Mammary epithelial cell (primary cell): ENCODE measurements at places on chromosomes 11 and 22. TPM values are rescaled to one million over a fixed set of nuclear protein-coding genes. Genes with fewer than 3 reads are reported as not detected.

- peak; percentile 71 for DNase-seq
Observed at GRCh38 chr22:35896111-35896705, 132.4 kb downstream of the RBFOX2 start.

DNA sequence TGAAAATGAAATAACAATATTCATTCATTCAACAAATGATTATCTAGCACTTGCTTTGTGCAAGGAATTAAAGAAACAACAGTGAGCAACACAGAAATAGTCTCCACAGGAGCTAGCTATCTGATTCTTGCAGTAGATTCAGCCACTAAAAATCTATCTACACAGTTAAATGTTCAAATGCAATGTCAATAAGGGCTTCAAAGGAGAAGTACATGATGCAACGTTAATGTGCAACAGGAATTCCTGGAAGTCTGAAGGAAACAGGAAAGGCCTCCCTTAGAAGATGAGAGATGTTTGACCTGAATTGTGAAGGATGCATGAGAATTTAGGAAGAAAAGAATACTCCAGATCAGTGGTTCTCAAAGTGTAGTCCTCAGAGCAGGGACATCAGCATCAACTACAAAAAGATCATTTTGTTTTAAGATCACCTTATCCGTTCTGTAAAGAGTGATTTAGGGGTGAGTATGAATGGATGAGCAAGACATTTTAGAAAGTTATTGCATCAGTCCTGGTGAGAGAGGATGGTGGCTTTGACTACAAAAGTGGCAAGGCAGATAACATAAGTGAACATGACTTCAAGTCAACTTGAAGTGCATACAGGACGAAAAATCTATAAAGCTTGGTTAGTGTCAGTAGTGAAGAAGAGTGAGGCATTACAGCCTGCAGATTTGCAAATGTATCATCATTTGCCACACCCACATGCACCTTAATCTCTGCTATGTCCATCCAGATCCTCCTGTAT is 96.0 kb downstream of the ETS1 start:
- no peak for DNase-seq

GRCh38 chr11:131253656-131254151 is 116.7 kb upstream of the NTM start:
- no peak for DNase-seq

GRCh38 chr11:4882543-4882942 is 843 bp downstream of the OR51T1 start:
- DNase-seq, result no peak

GRCh38 chr11:6206456-6207180 is 1.3 kb downstream of the C11orf42 start:
- no peak for DNase-seq

DNA sequence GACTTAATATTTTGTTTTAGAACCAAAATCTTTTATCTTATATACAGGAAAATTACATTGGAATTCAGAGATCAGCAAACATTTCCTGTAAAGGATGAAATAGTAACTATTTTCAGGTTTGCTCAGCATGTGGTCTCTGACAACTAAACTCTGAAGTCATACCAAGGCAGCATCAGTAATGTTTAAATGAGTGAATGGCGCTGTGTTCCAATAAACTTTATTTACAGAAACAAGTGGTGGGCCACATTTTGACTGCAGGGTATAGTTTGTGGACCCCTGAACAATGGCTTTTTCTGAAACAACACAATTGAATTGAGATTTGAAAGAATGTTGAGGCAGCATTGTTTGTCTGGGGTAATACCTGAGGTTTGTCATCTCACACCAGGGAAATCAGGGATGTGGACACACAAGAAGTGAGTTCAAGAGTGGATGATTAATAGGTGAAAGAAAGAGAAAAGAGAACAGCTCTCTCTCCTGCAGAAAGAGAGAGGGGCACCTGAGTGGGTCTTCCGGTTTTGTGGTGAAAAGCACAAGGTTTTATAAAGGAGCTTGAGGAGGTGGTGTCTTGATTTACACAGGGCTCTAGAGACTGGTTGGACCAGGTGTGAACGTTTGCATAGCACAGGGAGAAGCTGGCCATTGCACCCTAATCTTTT is 113.5 kb upstream of the VPREB1 start:
- DNase-seq, result no peak

GRCh38 chr11:31764261-31764660 is 46.9 kb downstream of the PAX6 start:
- no peak for DNase-seq

DNA sequence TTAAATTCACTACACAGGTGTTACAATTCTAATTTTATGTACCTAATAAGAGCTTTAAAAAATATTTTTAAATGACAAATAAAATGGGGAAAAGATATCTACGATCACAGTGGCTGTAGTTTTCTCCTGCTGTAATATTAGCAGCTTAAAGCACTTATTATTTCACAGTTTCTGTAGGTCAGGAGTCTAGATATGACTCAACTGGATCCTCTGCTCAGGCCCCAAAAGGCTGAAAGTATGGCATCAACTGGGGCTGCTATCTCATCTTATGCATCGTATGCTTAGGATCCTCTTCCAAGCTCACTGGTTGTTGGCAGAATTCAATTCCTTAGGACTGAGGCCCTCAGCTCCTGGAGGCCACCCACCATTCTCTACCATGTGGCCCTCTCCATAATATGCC is 12.8 kb downstream of the FBXO3 start:
- DNase-seq, result no peak

DNA sequence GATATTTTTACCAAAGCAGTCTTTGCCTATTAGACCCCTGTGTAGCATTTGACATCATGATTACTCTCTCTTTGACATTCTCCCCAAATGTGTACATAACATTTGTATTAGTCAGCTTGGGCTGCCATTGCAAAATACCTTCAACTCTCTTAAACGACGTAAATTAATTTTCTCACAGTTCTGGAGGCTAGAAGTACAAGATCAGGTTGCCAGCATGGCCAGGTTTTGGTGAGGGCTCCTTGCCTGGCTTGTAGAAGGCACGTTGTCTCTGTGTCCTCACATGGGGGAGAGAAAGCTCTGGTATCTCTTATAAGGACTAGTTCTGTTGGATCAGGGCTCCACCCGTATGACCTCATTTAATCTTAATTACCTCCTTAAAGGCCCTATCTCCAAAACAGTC is 12.3 kb upstream of the DLAT start:
- DNase-seq, result no peak

- DNase-seq, result no peak
Observed at GRCh38 chr22:44453441-44454112, 44.5 kb downstream of the RTL6 start.

GRCh38 chr11:127790592-127790991 is 790.0 kb upstream of the KIRREL3 start:
- no peak for DNase-seq

DNA sequence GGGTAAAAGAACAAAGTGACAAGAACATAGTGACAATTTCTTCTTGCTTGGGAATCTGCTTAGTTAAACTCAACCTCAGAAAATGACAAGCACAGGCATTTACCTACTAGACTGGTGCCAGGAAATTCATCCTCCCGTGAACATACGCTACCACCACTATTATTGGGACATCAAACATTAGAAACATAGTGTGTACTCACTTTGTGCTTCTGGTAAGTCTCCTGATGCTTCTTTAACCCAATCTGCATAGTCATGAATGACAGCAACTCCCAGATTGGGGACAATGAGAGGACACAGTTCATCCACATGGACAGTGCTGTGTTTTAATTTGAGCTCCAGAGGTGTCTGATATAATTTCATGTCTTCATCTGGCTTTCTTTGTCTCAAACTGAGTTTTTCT is 29.2 kb upstream of the CHRNA10 start:
- no peak for DNase-seq

GRCh38 chr11:18986744-18987143 is 47.5 kb upstream of the MRGPRX1 start:
- peak; percentile 54 for DNase-seq

DNA sequence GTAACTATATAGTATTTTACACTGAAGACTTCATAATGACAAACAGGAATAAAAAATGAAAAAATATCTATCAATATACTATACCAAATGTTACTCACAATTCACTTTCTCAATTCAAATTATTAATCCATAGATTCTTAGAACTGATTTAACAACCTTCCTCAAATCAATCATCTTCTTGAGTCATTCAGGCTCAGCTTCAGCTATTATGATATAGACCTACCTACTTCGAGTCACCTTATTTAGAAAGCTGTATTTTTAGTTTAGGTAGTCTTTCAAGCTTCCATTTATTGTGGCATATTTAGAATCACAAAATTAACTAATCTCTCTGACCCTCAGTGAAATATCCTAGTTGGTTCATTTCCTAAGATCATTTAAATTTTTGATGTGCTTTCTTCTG is 8.2 kb downstream of the CREBZF start:
- DNase-seq, result no peak

DNA sequence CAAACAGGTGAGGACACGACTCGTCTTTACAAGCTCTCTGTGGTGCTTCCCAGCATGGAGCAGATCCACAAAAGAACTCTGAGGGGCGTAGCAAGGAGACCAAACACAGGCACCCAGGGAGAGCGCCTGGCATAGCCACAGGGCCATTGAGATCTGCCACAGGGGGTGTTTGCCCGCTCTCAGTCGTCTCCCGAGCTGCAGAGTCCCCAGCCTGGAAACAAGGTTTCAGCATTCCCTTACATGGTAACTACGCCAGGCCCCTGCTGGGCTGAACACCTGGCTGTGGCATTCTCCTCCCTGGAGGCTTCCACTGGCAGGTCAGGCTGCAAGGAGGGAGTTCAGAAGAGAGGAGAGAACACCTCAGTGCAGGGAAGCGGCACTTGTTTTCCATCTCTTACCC is 962.1 kb downstream of the NTM start:
- DNase-seq, result no peak

GRCh38 chr22:37225481-37225880 is 13.2 kb upstream of the SSTR3 start:
- no peak for DNase-seq

DNA sequence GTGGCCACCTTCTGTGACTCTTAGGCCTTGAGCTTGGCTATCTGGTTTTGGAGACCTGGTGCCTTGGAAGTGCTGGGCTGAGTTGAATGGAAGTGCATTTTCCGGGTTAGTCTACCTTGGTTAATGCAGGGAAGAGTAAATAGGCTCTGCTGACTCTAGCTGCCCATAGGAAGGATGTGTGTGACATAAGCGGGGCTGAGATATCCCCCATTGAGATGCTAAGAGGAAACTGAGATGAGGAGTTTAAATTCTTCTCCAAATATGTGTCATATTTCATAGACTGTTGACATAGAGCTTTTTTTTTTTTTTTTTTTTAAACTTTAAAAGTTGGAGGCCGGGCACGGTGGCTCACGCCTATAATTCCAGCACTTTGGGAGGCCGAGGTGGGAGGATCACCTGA is 30.8 kb downstream of the ZNRF3 start:
- no peak for DNase-seq

GRCh38 chr22:45866646-45867117 is 110.3 kb downstream of the WNT7B start:
- DNase-seq, result no peak

GRCh38 chr11:133724116-133724515 is 121.2 kb downstream of the SPATA19 start:
- DNase-seq, result no peak

DNA sequence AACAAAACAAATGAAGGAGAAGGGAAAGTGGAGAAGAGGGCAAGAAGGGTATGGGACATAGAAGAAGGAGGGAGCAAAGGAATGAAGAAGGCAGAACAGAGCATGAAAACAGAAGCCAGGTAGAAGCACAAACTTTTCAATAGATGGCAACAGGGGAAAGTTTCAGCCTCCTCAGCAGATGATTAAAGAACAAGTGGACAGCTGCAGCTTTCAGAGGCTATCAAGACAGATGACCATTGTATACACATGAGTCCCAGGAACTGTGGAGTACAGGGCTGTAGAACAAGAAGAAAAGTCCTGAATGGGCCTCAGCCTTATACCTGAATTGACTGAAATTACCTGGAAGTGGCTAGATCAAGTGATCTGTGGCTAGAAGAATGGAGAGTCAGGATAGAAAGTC is 62.0 kb upstream of the FIBIN start:
- DNase-seq, result no peak

- DNase-seq, result no peak
Observed at GRCh38 chr11:67213178-67213621, 53.1 kb upstream of the GRK2 start.

GRCh38 chr22:41096391-41096790 is 4.0 kb downstream of the EP300 start:
- DNase-seq, result no peak

- no peak for DNase-seq
Observed at GRCh38 chr11:28232649-28233048, 124.5 kb downstream of the METTL15 start.

DNA sequence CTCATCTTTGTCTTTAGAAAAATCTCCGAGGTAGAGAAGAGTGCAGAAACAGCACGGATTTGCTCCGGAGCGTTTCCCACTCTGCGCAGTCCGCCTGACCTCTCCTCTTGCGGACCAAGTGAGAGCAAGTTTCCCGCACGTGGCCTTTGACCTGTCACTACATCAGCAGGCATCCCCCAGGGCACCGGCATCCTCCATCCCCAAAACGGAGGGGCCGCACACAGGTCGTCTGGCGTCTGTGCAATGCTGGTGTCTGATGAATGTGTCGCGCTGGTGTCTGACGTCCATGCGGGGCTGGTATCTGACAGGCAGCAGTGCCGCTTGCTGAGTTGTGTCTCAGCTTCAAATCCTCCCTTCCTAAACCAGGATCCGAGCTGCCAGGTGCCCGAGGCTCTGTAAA is 739 bp upstream of the MRGPRE start:
- DNase-seq, result no peak

The OR52H1 gene
- total RNA-seq, result not detected in 2 replicates

The RRP8 gene
- 9.7 TPM for total RNA-seq

The C22orf31 gene
- not detected in 2 replicates for total RNA-seq

The MRGPRE gene
- 0.83 TPM for total RNA-seq

The TIMP3 gene
- 521 TPM for total RNA-seq

The PHOX2A gene
- total RNA-seq, result not detected

The RHOD gene
- 234 and 379 TPM in 2 replicates for total RNA-seq

The RAB38 gene
- total RNA-seq, result 55.8 TPM

The CD3G gene
- total RNA-seq, result not detected in 2 replicates
